ENCODE measurements at places on chromosomes 12 and 14.

- no peak for DNase-seq
Observed at GRCh38 chr12:11968516-11968915, 102.2 kb upstream of the BCL2L14 start.

- DNase-seq, result peak; percentile 30
Observed at GRCh38 chr12:125330645-125331341, 265.6 kb downstream of the AACS start.

GRCh38 chr12:87870493-87871460 is 158.4 kb downstream of the C12orf50 start:
- DNase-seq, result no peak

DNA sequence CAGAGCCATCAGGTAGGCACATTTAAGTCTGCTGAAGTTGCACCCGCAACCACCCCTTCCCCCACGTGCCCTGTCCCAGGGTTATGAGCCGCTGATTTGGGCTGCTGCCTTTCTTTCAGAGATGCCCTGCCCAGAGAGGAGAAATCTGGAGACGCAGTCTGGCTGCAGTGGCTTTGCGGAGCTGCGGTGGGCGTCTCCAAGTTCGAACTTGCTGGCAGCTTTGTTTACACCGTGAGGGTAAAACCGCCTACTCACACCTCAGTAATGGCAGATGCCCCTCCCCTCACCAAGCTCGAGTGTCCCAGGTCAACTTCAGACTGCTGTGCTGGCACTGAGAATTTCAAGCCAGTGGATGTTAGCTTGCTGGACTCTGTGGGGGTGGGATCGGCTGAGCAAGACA is 14.7 kb downstream of the PTCSC3 start:
- DNase-seq, result no peak

DNA sequence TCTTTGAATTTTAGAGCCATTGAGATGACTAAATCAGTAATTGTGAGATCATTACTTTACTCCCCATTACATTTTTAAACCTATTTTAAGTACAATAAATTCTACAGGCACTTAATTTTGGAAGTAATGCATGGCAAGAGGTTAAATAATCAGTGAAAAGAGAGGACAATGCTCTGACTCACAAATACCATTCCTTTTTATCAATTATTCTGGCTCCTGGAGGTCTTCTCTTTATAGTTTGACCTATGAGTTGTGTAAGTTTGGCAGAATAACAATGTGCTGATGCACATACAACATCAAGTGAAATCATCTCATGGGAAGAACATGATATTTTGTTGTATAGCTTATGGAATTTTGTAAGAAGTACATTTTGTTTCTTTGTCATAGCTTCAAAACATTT is 166.7 kb downstream of the TMTC3 start:
- DNase-seq, result no peak

DNA sequence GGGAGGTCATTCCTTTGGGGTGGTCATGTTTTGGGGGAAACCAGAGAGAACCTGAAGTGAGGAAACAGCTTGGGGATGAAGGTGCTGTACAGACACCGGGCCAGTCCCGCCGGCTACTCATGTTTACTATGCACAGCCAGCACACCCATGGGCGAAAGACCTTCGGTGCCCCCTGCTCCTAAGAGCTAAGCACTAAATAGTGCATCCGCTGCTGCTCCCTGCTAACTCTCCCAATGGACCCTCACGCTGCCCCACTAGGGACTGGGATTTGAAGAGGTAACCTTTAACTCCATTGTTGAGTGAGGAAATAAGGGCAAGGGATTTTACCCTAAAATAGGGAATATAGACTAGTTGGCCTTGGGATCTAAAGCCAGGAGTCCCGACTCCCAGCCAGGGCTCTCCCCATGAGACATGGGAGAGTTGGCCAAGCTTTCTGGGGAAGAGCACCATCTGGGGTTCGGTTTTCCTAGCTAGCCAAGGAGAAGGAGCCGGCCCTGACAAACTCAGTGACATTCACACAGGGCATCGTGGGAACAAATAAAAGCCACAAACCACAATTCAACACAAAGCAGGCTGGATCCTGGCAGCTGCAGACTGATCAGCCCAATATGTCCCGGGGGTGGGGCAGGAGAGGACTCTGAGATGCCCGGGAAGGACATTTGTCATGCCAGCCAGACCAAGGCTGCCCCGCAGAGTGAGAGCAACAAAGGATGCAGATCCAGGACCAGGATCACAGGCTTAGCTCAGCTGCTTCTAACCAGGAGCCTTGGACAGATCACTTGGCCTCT is 91.7 kb downstream of the SINHCAF start:
- no peak for DNase-seq

Measured in CD4-positive, alpha-beta T cell treated with Interleukin-17A for 4 hours (primary cell).